ENCODE measurements at places on chromosomes 16 and 17. TPM values are rescaled to one million over a fixed set of nuclear protein-coding genes. Genes with fewer than 3 reads are reported as not detected.

DNA sequence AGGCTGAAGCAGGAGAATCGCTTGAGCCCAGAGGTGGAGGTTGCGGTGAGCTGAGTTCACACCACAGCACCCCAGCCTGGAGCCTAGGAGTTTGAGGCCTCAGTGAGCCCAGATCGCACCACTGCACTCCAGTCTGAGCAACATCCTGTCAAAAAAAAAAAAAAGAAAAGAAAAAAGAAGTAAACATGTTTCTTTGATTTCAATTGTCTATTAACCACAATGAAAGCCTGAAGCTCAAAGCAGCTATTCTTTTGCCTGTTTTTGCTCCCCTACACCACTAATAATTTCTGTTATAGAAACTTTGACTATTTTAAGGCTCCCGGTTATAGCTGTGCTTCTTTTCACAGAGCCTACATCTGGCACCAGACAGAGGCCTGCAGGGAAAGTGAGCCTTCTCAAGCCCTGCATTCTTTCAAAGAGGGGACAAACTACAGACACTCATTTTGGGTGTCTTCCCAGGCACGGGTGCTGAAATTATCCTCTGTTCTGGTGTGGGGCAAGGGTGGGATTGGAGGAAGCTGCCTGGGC lies 14.2 kb upstream of the SLC52A1 start:
- no peak for DNase-seq

- DNase-seq, result no peak
Observed at GRCh38 chr16:843771-844170, 43.2 kb upstream of the GNG13 start.

- no peak for DNase-seq
Observed at GRCh38 chr16:89842471-89843408, 14.5 kb downstream of the SPIRE2 start.

DNA sequence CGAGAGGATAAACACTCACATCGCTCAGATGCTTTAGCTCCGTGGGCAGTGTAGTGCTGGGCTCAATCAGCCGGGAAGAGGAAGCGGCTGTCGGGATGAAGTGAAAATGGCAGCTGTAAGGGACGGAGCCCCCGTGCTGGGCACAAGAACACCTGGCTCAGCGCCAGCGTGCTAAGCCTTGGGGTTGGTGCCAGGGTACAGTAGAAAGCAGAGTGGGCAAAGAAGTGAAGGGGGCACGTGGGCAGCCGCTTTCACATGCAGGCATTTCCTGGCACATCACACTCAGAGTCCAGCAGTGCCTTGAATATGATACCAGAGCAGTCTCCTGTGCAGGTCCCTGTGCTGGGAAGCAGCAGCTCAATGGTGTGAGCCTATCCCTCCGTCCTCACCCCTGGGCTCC lies 51.1 kb upstream of the FOXF1 start:
- no peak for DNase-seq

- DNase-seq, result no peak
Observed at GRCh38 chr17:31535581-31535981, 144.1 kb downstream of the RAB11FIP4 start.

GRCh38 chr16:65572156-65572555 lies 450.3 kb upstream of the CDH11 start:
- no peak for DNase-seq

DNA sequence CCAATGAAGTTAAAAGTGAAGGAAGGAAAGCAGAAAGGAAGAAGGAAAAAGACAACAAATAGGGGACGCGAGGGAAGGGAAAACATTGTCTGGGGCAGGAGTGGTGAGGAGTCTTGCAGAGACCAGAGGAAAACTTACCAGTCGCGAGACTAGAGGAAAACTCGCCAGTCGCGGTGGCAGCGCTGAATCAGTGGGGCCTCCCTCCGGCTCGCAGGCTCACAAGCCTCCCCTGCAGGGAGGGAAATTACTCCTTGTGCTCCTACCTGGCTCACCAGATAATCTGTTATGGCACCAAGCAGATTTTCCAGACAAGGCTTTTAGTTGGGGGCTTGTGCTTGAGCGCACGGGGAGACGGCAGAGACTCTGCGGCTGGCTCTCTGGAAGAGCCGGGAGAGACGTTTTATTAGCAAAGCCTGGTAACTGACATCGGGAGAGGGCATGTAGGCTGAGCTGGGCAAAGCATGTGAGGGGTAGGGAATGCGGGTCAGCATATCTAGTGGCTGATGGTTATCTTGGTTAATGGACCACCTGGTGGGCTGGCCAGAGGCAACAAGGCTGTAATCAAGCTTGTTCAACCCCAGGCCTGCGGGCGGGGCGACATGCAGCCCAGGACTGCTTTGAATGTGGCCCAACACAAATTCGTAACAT lies 37.1 kb downstream of the LCMT1 start:
- no peak for DNase-seq

- DNase-seq, result no peak
Observed at GRCh38 chr17:46809110-46809571, 9.4 kb downstream of the WNT3 start.

GRCh38 chr16:54284931-54285413 lies 1.6 kb downstream of the IRX3 start:
- no peak for DNase-seq

DNA sequence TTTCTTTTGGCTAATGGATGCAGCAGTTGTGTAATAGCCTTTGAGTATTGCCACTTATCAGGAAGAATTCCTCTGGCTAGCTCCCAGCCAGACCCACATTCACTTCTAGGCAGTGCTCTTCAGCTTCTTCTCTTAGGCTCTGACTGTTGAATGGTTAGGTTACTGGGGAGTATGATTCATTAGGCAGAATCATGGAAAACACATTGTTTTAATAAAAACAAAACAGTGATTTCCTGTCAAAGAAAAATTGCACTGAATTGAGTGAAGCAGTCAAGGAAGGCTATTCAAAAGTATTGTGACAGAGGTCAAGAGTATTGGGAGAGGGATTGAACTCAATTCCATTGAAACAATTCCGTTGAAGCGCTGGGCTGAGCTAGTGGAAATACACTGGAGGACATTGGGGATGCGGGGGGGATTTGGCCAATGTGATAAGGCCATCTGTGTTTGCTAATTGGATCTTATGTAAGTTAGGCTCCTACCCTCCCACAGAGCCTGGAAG lies 68.0 kb downstream of the CNTNAP4 start:
- peak; percentile 43 for DNase-seq

DNA sequence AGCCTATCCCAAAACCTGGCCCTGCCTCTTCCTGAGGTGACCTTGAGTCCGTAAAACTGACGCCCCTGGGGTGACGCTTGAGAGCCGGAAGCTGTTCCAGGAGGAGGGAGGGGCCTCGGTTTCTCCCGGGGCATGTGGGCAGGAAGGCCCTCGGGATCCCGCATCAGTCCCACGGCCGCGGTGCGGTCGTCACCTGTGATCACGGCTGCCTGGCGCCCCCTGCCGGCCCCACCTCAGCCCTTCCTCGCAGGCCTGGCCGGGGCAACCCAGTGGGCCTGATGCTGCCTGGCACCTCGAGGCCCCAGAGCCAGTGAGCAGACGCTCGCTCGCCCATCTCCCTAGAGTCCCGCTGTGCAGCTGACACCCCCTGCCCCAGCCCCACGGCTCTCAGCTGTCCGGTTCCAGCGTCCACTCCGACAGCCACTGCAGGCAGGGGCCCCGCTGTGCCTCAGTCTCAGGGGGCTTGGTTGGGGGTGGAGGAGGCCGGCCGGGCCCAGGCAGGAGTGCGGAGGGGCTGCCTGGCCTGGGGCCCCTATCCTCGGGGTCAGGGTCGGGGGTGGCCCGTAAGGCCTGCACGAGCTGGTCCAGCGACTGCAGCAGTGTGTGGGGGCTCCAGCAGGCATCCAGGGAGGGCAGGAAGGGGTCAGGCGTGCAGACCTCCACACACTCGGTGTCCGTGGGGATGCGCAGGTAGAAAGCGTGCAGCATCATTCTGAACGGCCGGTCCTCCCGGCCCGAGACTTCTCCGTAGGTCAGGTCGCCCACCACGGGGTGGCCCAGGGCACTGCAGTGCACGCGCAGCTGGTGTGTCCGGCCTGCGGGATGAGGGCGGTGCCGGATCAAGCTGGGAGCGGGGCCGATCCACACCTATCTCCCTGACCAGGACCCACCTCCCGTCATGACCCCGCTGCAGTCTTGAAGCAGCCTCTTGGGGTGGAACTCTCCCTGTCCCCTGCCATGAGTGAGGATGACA lies 2.3 kb downstream of the RPUSD1 start:
- DNase-seq, result peak; percentile 66

- peak; percentile 15 for DNase-seq
Observed at GRCh38 chr17:77371888-77372443, 231.2 kb downstream of the SEC14L1 start.

- DNase-seq, result no peak
Observed at GRCh38 chr16:3501783-3502400, 1.1 kb downstream of the CLUAP1 start.

- DNase-seq, result no peak
Observed at GRCh38 chr16:67780847-67781564, 25.4 kb downstream of the RANBP10 start.

GRCh38 chr17:81840826-81841778 lies 6.3 kb upstream of the PPP1R27 start:
- peak; percentile 50 for DNase-seq

DNA sequence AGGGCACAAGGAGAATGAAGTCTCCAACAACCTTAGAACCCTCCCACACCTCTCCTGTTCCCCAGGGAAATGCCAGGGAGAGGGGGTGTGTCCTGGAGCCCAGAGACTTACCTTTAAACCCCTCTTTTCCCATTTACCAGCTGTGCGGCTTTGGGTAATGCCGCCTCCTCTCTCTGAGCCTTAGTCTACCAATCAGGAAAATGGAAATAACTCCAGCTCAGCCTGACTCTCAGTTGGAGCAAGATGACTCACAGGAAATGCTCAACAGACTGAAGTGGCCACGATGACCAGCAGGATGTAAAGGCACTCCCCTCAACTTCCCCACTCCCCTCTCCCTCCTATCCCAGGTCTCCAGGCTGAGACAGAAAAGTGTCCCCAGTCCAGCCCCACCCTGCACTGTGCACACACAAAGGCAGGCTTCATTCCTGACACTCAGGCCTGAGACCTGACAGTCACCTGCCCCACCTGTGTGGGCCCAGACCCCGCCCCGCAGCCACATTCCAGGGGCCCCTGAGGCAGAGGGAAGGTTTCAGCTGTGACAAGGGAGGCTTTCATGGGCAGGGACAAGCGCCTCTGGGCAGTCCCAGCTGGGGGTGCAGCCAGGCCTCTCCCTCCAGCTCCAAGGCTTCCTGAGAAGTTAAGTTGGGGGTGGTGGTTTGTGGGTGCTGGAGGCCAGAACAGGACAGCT lies 3.0 kb upstream of the KRT15 start:
- DNase-seq, result no peak

DNA sequence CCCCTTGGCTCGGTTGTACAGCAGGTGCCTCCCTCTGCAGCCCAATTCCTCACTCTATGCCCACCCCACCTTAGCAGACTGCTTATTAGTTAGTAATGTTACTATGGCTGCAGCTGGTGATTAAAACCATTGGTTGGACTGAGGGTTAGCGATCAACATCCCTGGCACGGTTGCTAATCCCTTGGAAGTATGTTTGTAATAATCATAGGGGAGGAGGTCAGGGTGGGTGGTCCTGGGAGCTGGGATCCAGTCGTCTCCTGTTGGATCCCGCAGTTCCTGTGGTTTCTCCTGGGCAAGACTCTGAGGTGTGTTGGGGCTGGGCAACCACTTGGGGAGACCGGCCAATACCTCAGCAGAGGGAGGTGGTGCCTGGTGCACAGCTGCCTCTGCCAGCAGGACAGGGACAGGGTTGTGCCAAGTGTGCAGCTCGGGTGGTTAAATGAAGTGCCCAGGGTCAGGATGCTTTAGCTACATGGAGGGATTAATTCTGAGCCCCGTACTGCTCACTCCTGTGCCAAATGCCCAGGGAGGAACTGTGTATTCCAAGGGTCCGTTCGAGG lies 38.0 kb downstream of the FZD2 start:
- no peak for DNase-seq

- DNase-seq, result no peak
Observed at GRCh38 chr17:43373356-43373755, 25.4 kb upstream of the ARL4D start.

GRCh38 chr16:11278681-11279628 lies 2.2 kb downstream of the PRM1 start:
- no peak for DNase-seq

GRCh38 chr16:88537859-88538258 lies 32.3 kb upstream of the ZC3H18 start:
- DNase-seq, result no peak

PAQR4 gene
- total RNA-seq, result 9.2 TPM

UNC45B gene
- total RNA-seq, result 205 TPM

SLC35B1 gene
- 53.4 TPM for total RNA-seq

KRT31 gene
- total RNA-seq, result not detected

FNDC8 gene
- not detected for total RNA-seq

HCRT gene
- not detected for total RNA-seq

ANKRD11 gene
- total RNA-seq, result 63.8 TPM

STH gene
- total RNA-seq, result not detected

HSD11B2 gene
- 0.99 TPM for total RNA-seq

KRTAP2-3 gene
- total RNA-seq, result not detected

LRRC36 gene
- total RNA-seq, result not detected

CD300LB gene
- total RNA-seq, result not detected

Measured in left ventricle myocardium inferior (tissue), 1 donor.